ENCODE measurements at places on chromosomes 11 and 22.

- no peak for DNase-seq
Observed at GRCh38 chr22:32334660-32335365, 22.9 kb upstream of the RFPL3 start.

- DNase-seq, result no peak
Observed at GRCh38 chr22:33851240-33851639, 69.0 kb downstream of the LARGE1 start.

DNA sequence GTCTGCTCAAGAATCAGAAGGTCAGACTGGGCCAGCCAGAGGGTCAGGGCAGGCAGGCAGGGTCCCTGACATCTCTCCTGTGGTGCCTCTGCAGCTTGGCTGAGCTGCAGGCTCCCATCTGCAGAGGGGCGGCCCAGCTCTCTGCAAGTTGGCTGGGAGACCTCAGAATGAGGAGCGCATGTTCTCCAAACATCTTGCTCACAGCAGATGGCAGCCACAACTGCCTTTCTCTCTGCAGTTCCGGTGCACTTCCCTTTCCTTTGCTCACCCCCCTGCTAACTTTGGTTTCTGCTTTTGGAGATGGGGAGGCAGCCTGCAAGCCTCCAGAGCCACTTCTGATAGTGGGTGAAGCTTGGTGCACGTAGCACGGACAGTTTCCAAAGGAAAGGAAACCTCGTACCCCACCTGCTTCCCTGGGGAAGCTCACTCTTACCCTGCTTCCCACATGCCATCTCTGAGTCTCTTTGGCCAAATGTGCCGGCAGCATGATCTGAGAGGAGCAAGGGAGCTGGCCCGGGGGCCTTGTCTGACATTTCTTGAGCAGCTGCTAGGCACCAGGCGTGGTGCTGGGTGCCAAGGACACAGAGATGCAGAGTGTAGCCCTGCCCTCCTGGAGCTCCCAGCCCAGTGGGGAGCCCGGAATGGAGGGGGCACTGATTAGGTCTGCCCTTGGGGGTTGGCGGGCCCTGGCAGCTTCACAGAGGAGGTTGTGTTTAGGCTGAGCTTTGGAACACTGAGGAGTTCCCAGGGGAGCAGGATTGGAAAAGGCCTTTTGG, 18.2 kb downstream of the DAGLA start:
- DNase-seq, result peak; percentile 10

GRCh38 chr11:61699737-61700160, 19.6 kb downstream of the DAGLA start:
- no peak for DNase-seq

DNA sequence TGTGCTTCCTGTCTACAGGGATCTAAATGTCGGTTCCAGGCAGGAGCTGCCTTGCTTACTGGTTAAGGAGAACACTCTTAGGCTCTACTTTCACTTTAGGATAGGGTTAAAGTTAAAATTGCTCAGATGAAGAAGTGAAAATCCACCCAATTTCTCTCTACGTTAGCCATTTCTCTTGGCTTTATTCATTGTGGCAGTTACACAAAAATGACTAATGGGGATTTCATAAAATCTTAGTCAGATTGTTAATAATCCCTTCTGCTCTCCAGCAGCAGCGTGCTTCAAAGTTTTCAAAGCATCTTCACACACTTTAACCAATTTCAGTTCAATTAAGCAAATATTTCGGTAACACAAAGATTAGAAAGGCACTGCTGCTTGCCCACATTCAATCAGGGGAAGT, 58.4 kb upstream of the RCN1 start:
- DNase-seq, result no peak

GRCh38 chr11:130940706-130941105, 24.4 kb upstream of the SNX19 start:
- DNase-seq, result no peak

GRCh38 chr11:102436561-102436960, 16.0 kb downstream of the TMEM123 start:
- no peak for DNase-seq

GRCh38 chr11:67055812-67056211, 835 bp upstream of the RHOD start:
- no peak for DNase-seq

GRCh38 chr11:100469835-100470234, 217.3 kb upstream of the ARHGAP42 start:
- DNase-seq, result no peak

- no peak for DNase-seq
Observed at GRCh38 chr11:131584785-131585592, 214.6 kb downstream of the NTM start.

DNA sequence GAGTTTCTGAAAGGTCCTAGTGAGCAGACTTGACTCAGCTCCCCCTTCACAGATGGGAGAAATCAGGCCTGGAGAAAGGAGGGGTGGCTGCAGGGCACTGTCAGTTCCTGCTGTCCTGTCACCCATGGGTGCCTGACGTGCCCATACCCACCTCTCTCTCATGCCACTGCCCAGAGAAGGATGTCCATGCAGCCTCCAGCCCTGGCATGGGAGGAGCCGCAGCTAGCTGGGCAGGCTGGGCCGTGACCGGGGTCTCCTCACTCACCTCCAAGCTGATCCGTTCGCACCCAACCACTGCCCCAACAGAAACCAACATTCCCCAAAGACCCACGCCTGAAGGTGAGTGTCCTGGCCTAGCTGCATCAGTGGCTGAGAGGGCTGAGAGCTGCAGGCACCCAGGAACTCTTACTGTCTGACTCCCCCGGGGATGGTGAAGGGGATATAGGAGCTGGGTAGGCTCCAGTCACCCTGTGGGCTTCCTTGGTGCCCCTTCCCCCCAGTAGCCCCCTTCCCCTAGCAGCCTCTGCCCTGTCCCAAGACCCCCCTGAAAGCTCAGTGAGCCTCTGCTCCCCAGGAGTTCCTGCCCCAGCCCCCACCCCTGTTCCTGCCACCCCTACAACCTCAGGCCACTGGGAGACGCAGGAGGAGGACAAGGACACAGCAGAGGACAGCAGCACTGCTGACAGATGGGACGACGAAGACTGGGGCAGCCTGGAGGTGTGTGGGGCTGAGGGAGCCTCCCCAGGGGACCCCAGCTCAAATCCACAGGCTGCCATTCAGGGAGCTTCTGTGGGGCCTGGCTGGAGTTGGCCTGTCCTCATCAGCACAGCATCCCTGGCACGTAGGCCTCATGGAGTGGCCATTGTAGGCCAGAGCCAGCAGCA, 11.8 kb downstream of the SCYL1 start:
- DNase-seq, result no peak

DNA sequence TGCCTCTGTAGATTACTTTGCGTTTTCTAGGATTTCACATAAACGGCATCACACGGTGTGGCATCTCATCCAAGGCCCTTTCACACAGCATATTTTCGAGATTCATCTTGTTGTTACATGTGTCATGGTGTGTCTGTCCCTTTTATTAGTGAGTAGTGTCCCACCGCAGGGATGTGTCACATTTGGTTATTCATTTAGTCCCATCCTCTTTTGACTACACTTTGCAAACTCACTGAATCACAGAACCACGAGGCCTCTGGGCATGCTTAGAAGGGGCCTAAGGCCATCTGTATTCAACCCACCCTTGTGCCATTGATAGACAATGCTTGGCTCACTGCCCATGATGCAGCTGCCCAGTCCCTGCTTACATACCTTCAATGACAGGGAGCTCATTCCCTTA, 4.2 kb upstream of the RAC2 start:
- no peak for DNase-seq

GRCh38 chr22:30390974-30391691, 3.9 kb upstream of the RNF215 start:
- DNase-seq, result peak; percentile 77

DNA sequence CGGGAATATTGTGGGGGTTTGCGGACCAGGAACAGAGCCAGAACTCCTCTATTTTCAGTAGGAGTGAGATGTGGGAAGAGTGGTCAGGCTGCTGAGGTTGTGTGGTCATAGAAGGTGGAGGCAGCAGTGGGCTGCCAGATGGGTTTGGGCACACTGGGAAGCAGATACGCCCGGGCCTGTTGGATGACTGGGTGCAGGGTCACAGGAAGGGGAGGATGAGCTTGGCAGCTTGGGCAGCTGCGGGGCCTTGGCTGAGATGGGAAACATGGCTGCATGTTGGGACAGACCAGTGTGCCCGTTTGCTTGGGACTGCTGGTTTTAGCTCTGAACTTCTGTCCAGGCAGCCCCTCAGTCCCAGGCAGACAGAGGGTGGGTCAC, 11.4 kb downstream of the SHANK3 start:
- no peak for DNase-seq

GRCh38 chr22:27919942-27920755, 1.1 kb upstream of the PITPNB start:
- no peak for DNase-seq

- DNase-seq, result no peak
Observed at GRCh38 chr11:25159341-25159740, 662.5 kb downstream of the LUZP2 start.

DNA sequence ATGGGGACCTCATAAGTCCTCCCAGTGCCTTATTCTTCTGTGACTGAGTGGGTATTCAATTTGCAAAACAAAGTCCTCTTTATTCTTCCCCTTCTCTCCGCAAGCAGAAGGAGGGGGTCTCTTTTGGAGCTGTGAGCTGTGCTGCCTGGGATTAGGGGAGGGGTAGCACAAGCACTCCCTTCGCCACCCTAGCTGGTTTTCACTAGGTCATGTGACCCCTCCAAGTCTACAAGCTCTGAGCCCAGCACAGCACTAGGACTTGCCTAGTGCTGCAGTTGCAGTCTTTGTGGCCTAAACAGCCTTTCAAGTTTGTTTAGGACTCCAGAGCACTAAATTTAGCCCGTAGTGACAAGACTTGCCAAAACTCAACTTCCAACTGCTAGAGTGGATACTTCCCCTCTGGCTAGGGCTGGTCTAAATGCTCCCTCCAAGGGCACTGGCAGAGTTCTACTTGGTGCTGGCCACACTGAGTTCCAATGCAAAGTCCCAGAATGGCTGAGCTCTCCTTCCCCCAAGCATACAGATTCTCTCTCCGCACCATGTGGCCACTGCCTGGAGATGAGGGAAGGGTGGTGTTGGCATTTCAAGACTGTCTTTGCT, 25.4 kb downstream of the TAF1D start:
- DNase-seq, result no peak

GRCh38 chr11:17551347-17552040, 4.4 kb downstream of the OTOG start:
- no peak for DNase-seq

GRCh38 chr22:37331856-37332536, 49.7 kb downstream of the CYTH4 start:
- DNase-seq, result no peak

- DNase-seq, result no peak
Observed at GRCh38 chr11:27898166-27898565, 197.9 kb upstream of the BDNF start.

DNA sequence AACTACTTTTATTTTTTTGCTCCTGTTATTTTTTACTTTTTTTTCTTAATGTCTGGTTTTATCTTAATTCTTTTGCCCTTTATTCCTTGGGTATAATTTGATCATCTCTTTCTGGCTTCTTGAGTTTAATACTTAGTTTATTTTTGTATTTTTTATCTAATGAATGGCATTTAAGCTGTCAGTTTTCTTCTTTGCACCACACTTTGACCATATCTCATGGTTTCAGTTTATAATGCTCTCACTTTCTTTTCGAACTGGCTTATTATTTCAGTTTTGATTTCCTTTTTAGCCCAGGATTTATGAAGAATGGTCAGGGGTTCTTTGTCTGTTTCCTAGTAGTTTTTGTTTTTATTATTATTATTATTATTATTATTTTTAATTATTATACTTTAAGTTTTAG, 48.3 kb downstream of the QSER1 start:
- no peak for DNase-seq
